Fibroblast of lung (primary cell): ENCODE measurements at places on chromosomes 5 and 9. TPM values are rescaled to one million over a fixed set of nuclear protein-coding genes. Genes with fewer than 3 reads are reported as not detected.

GRCh38 chr9:71746023-71746757, 22.1 kb downstream of the CEMIP2 start:
- H3K27me3 ChIP-seq: no peaks in the 10 kb centered on the region
- peaks cover 7% of the 10 kb centered on the region for H3K4me1 ChIP-seq
- H3K4me3 ChIP-seq: no peak overlapping the region
- no peak overlapping the region for H3K27ac ChIP-seq

DNA sequence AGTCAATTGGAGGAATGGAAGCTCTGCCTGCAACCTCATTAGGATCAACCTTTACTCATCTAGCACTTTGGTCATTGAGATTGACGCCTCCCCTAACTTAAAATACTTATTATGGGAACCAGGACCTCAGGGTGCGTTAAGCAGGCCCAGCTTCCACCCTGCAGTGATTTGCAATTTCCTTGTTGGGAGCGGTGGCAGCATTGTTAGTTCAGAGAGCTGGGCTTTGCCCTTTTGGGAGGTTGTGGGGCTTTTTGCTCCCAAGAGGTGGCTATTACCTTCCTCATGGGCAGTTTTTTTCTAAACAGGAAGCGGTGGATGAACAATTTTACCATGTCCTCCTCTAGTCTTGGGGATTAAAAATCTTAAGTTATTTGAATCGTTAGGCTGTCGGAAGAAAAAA, 60.9 kb downstream of the TMEM215 start:
- H3K36me3 ChIP-seq: no peaks in the 10 kb centered on the region
- H3K27me3 ChIP-seq: no peaks in the 10 kb centered on the region
- DNase-seq: no peak
- H3K27ac ChIP-seq: no peak overlapping the region

DNA sequence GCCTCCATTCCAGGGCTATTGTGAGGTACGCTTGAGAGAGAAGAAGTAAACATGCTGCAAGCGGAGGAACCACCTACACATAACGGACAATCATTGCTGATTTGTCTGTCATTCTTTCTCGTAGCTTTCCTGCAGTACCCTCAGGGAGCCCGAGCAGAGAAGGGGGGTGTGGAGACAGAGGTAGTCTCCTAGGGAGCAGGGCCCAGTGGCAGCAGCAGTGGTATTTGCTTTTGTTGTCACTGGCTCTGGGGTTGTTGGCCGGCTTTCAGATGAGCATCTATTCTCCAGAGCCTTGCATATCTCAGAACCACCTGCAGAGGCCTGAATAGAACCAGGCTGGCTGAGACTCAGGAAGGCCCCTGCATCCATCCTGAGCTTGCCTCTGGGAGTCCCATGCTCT, 19.9 kb downstream of the ENHO start:
- peaks cover 21% of the 10 kb centered on the region for H3K27me3 ChIP-seq
- H3K4me3 ChIP-seq: no peak overlapping the region
- H3K27ac ChIP-seq: no peak overlapping the region
- H3K36me3 ChIP-seq: no peaks in the 10 kb centered on the region
- no peaks in the 10 kb centered on the region for H3K4me1 ChIP-seq
- no peak for DNase-seq

LYSMD3 gene
- total RNA-seq: 14.9 and 17.0 TPM in 2 replicates

PCDHGB4 gene
- 10.0 and 18.3 TPM in 2 replicates for total RNA-seq

ARL14EPL gene
- not detected in 2 replicates for total RNA-seq
